ENCODE measurements at places on chromosomes 1 and 21.

- DNase-seq, result peak; percentile 39
These were observed 12.0 kb downstream of the UBE2Q1 start for GRCh38 chr1:154546264-154547063.

DNA sequence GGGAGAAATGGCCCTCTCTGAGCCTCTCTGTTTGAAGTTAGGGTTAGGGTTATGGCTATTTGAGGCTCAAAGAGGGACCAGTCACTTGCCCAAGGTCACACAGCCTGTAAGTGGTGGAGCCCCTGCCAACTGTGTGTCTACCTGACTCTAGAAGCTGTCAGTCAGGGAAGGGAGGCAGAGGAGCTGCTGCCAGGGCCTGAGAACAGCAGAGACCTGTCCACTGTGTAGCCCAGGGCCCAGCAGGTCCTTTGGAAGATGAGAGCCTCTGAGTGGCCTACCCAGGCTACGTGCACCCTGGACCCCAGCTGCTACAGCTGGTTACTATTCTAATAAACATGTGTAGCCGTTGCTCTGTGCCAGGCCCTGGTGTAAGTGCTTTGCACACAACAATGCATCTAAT lies 15.1 kb upstream of the EDN2 start:
- no peak for DNase-seq

DNA sequence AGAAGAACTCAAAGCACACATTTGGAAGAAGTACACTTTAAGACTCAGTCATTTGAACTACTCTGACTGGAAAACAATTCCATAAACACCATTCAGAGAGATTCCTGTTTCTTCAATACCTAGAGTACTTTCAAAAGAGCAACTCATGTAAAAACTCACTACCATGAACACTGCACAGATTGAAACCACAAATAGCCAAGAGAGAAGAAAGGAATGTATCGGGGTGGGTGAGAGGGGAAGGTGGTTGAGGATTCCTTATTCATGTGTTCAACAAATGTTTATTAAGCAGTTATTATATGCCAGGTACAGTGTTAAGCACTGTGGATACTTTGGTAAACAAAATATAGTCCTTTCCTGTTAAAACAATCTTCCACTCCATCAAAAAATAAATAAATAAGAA lies 64.7 kb downstream of the NRIP1 start:
- no peak for DNase-seq

- no peak for DNase-seq
These were observed 77.9 kb downstream of the TENT5C start for GRCh38 chr1:117683571-117684285.

DNA sequence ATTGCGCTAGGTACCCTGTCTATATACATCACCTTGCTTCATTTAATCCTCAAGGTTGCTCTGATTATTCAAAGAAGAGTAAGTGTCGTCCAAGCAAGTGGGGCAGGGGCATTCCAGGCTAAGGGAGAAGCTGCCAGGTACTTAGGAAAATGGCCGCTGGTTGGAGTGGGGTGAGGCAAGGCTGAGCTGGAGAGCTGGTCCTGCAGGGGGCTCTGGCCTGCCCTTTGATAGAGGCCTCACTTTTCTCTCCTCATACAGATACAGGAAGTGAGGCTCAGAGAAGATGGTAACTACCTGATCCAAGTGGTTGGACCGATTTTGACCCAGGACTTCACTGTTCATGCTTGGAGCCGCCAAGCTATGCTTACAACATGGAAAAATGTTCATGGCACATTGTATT lies 86.9 kb upstream of the ZBTB40 start:
- no peak for DNase-seq

DNA sequence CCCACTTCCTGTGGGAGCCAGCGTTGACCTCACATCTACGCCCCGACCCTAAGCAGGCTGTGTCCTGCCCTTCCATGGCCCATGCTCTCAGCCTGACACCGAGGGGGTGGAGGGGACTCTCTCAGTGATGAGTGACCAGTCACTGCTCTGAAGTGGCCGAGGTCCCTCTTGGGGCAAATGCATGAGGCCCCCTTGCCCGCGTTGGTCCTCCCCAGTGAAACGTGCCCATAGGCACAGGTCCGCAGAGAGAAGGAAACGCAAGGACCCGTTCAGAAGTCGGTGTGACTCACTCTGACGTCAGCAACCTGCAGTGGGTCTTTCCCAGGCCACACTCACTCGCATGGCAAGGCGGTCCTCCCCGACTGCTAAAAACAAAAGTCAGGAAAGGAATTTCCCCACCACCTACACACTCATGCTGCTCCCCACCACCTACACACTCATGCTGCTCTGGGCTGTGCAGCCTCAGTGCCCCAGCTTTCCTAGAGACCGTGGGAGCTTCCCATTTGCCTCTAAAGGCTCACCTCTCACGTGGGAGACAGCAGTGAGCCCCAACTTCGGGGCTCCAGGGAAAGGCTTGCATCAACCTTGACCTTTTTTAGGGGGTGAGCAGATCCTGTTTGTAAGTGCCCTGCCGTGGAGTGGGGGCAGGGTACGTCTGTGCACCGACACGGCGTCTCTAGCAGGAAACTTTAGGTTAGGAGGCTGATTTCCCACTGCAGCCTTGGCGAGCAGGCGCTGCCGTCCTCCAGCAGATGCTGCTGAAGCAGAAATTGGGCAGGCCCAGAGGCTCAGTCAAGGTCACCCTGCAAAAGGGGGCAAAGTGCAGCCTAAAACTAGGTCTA lies 11.4 kb downstream of the UBASH3A start:
- peak; percentile 92 for DNase-seq

DNA sequence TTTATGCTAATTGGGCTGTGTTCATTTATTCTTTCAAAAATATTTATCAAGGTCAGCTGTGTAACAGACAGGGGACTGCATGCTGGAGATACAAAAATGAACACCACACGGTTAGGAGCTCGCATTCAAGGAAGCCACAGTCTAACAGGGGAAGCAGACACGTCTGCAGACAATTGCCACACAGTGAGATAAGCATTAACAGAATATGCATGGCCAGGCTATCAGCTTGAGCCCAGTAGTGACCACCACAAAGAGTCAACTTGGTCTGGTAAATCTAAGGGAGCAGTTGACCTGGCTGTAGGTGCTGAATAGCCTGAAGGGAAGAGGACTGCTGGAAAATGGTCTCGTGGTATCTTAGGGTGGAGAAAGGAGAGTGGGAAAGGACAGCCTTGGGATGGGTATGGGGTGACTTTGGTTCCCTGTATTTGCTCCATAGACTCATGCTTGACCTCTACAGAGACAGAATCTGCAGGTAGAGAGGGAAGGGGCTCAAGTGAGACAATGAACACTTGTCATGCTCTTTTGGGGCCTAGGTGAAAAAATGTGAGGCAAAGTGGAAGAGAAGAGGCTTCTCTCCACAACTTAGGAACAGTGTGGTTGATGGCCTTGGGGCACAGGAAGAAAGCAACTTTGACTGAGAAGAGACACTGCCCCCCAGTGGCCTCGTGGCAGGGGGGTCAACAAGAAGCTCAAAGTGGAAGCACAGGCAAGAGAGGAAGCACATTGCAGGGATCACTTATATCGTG lies 7.6 kb upstream of the NPL start:
- peak; percentile 57 for DNase-seq

DNA sequence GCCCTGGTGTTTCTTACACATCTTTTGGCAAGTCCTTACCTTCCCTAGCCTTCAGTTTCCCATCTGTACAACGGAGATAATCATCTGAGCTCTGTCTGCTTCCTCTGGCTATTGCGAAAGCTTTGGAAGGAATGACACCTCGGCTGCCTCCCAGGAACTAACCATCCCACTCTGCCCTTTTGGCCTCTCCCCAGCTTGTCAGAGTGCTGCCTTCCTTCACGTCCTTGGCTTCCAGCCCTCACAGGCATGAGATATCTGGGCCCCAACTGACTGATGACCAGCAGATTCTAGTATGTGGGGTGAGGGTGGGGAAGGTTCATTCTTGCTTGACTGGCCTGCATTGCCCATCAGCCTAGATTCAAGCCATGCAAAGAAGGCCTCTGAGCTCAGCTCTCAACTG lies 253.1 kb upstream of the FGGY start:
- DNase-seq, result no peak

GRCh38 chr21:45283035-45283610 lies 4.6 kb downstream of the POFUT2 start:
- DNase-seq, result no peak

- no peak for DNase-seq
These were observed 24.1 kb downstream of the SMYD3 start for GRCh38 chr1:246482805-246483568.

- DNase-seq, result no peak
These were observed 100.1 kb upstream of the SLC2A1 start for GRCh38 chr1:43058545-43059360.

- no peak for DNase-seq
These were observed 21.9 kb upstream of the ERO1B start for GRCh38 chr1:236303675-236304074.

- DNase-seq, result peak; percentile 28
These were observed 20.1 kb downstream of the FAAP20 start for GRCh38 chr1:2174348-2175054.

DNA sequence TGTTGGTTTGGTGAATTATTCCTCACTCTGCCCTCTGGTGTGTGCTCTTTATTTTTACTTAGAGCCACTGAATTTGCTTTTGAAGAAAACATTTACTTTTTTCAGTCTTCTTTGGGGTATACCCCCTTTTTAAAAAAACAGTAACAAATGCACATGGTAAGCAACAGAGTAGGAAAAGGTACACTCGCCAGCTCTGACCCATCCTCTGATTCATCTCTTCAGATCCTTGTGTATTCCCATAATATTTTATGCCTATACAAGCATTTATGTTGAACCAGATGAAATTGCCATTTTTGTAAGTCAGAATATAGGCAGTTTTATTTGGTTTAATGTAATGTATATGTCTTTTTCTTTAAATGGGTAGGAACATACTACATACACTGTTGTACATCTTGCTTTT lies 28.3 kb downstream of the TTC3 start:
- DNase-seq, result no peak

- no peak for DNase-seq
These were observed 65.6 kb upstream of the SCCPDH start for GRCh38 chr1:246658567-246658966.
